GDM1 (cell line): ENCODE measurements at places on chromosomes 12 and 14.

DNA sequence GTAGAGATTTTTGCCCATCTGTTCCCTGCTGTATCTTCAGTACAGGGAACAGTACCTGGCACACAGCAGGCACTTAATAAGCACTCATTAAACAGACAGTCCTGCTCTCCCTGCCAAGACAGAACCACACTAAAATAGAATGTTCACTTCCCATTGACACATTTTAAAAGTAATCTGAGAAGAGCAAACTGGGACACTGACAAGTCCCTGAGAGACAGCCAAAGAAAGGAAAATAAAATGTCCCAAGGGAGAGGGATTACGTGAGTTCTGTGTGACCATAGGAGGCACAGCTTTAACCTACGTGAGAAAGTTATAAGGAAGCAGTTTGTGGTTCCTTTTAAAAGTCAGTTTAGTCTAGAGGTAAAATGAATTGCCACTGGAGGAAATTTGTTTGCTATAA lies 43.9 kb upstream of the SYCP3 start:
- no peak for DNase-seq

GRCh38 chr12:113610698-113611097 lies 139.0 kb upstream of the LHX5 start:
- DNase-seq: no peak

DNA sequence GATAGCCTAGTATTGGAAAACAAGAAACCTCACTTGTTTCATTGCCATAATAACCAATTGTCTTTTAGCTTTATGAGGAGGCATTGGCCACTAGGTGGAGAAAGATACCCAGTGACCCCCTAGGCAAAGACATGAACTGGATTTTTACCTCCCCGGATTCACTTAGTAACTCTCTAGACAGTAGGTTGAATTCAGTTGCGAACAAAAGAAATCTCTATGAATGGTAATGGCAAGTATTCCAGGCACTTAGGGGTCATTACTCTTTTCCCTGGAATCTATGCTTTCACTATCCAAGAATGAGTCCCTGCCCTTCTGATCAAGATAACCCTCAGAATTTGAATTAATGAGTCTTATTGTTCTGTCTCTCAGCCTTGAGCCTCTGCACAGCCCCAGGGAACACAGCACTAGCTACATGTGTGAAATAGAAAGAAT lies 29.5 kb upstream of the RHOJ start:
- DNase-seq: no peak

- no peak for DNase-seq
Observed at GRCh38 chr12:49583366-49584094, 15.6 kb upstream of the MCRS1 start.

DNA sequence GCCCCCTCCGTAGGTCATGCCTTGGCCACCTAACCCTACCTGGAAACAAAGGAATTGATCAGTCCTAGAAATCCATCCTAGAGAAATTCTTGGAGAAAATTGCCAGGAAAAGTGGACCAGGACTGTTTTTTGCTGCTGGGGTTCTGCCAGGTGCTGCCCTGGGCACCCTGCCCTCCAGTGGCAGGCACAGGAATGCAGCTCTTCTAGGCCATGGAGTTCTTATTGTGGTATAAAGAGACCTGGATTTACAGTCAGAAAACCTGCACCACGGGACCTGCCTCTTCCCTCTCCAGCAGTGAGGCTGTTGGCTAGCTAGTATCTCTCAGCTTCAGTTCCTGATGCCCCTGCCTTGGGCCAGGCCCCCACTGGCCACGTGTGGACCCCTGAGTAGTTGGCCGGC lies 59.7 kb downstream of the SLC24A4 start:
- DNase-seq: no peak

- no peak for DNase-seq
Observed at GRCh38 chr12:93059925-93060665, 131.0 kb upstream of the EEA1 start.
